Stimulated activated CD4-positive, alpha-beta T cell treated with anti-CD3 and anti-CD28 coated beads, Interleukin-2, amount 100 ng/mL, for 24 hours (primary cell): ENCODE measurements at places on chromosomes 13 and 19.

GRCh38 chr19:7852851-7853769, 21.1 kb downstream of the PRR36 start:
- peak; percentile 76 for DNase-seq

- no peak for DNase-seq
These were observed 54.6 kb upstream of the KCTD4 start for GRCh38 chr13:45255247-45255987.

- DNase-seq, result peak; percentile 35
These were observed 14.5 kb upstream of the CERS4 start for GRCh38 chr19:8194528-8195267.

GRCh38 chr13:66344805-66345517, 885.2 kb downstream of the PCDH9 start:
- no peak for DNase-seq
